HCT116 (cell line): ENCODE measurements at places on chromosomes 1 and 21. TPM values are rescaled to one million over a fixed set of nuclear protein-coding genes. Genes with fewer than 3 reads are reported as not detected.

TRPM2 gene
- 28.1 TPM for total RNA-seq

LCE6A gene
- total RNA-seq = not detected

HES2 gene
- total RNA-seq = 8.4 TPM

DRAXIN gene
- total RNA-seq = 0.47 TPM

RGS4 gene
- total RNA-seq = not detected

CNN3 gene
- total RNA-seq = 109 TPM

BNIPL gene
- 0.86 TPM for total RNA-seq

ARHGEF16 gene
- total RNA-seq = 37.4 TPM

PRAMEF2 gene
- total RNA-seq = not detected

RGS7 gene
- total RNA-seq = not detected

CYP4A22 gene
- not detected for total RNA-seq

RNU1-2 gene
- total RNA-seq = 1,685 TPM

AMY1C gene
- not detected for total RNA-seq

ZNF593OS gene
- not detected for total RNA-seq

CTSS gene
- total RNA-seq = 0.57 TPM

SPRR1B gene
- total RNA-seq = 0.66 TPM

LCE2B gene
- not detected for total RNA-seq

INTS11 gene
- 161 TPM for total RNA-seq

FABP3 gene
- total RNA-seq = not detected
